A549 treated with RU486 at 1 μM for 4 hours (cell line): ENCODE measurements at places on chromosomes 3 and 15. TPM values are rescaled to one million over a fixed set of nuclear protein-coding genes. Genes with fewer than 3 reads are reported as not detected.

CLDND1 gene
- total RNA-seq, result 50.8 to 66.3 TPM (median 57.8 TPM) in 5 replicates

ACVR2B gene
- 1.8 to 3.2 TPM (median 3.0 TPM) in 5 replicates for total RNA-seq

CHL1 gene
- not detected in 5 replicates for total RNA-seq

LMCD1 gene
- total RNA-seq, result 78.3 to 99.8 TPM (median 87.9 TPM) in 5 replicates

CPN2 gene
- total RNA-seq, result not detected in 5 replicates

CADM2 gene
- 0.18 to 0.24 TPM (median 0.21 TPM) in 3 of 5 replicates, not detected in the others for total RNA-seq

RASGRF1 gene
- 0.23 to 0.66 TPM (median 0.35 TPM) in 5 replicates for total RNA-seq

GALNT15 gene
- 0.02 to 0.14 TPM (median 0.07 TPM) in 3 of 5 replicates, not detected in the others for total RNA-seq

CX3CR1 gene
- total RNA-seq, result not detected in 5 replicates

IGF2BP2 gene
- 8.2 to 10.6 TPM (median 10.0 TPM) in 5 replicates for total RNA-seq

GOLGA6L6 gene
- not detected in 5 replicates for total RNA-seq

ISL2 gene
- 2.8 to 4.7 TPM (median 4.0 TPM) in 5 replicates for total RNA-seq

CAPN3 gene
- total RNA-seq, result 0.22 to 0.87 TPM (median 0.43 TPM) in 4 of 5 replicates, not detected in the other

IGDCC3 gene
- 0.10 to 0.20 TPM (median 0.14 TPM) in 5 replicates for total RNA-seq
